Activated naive CD4-positive, alpha-beta T cell treated with anti-CD3 and anti-CD28 coated beads for 36 hours (primary cell): ENCODE measurements at places on chromosomes 4 and X. TPM values are rescaled to one million over a fixed set of nuclear protein-coding genes. Genes with fewer than 3 reads are reported as not detected.

MAGEB1 gene
- total RNA-seq, result not detected

NEUROG2 gene
- total RNA-seq, result not detected

ANOS1 gene
- total RNA-seq, result not detected

TRIML2 gene
- total RNA-seq, result not detected

- no peak for DNase-seq
Measured at GRCh38 chr4:77354550-77354949, 197.5 kb downstream of the CCNG2 start.

HPF1 gene
- total RNA-seq, result 36.6 TPM

DNA sequence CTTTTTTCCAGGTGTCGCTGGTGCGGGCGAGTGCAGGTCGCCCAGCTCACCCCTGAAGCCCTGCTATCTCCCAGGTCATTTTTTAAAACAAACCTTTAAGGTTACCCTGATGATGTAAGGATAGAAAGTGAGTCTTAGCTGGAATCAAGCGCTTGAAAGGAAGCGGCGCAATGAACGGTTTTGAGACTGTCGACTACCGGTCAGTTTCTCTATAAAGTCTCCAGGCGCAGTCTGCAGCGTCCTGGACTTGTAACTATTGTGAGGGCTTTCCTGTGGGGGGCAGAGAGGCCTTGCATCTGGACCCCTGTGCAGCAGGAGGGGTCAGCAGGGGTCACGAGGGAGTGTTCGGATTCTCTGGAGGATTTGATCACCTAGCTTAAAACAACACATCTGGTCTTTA is 1.6 kb downstream of the KIT start:
- DNase-seq, result peak; percentile 18

DNA sequence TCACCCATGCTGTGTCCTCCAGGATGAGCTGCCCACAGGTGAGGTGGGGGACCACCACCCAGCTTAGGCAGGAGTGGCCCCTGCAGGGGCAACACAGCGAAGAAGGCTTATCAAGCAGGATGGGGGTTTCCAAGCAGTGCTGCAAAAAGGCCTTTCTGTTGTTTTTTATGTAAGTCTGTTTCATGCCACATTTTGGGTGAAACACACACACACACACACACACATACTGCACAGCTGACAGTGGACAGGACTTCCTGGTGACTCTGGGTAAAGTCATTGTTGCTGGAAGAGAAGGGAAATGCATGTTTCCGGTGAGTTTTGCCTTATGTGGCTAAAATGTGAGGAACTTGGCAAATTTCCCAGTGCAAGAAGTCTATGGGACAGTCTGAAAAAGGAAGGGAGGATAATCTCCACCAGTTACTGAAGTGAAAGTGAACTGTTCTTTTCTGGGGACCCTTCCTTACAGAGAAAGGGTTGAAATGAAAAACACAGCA is 119.2 kb downstream of the IRF2 start:
- DNase-seq, result peak; percentile 58

PRR32 gene
- not detected for total RNA-seq

- DNase-seq, result no peak
Measured at GRCh38 chr4:36432586-36432985, 151.2 kb downstream of the DTHD1 start.
